ENCODE measurements at places on chromosomes 1 and 21.
A peak's percentile ranks its signal among the peaks of the same experiment; 100 is the strongest.

GRCh38 chr1:40923511-40924020 lies 55.9 kb upstream of the CTPS1 start:
- DNase-seq: no peak

DNA sequence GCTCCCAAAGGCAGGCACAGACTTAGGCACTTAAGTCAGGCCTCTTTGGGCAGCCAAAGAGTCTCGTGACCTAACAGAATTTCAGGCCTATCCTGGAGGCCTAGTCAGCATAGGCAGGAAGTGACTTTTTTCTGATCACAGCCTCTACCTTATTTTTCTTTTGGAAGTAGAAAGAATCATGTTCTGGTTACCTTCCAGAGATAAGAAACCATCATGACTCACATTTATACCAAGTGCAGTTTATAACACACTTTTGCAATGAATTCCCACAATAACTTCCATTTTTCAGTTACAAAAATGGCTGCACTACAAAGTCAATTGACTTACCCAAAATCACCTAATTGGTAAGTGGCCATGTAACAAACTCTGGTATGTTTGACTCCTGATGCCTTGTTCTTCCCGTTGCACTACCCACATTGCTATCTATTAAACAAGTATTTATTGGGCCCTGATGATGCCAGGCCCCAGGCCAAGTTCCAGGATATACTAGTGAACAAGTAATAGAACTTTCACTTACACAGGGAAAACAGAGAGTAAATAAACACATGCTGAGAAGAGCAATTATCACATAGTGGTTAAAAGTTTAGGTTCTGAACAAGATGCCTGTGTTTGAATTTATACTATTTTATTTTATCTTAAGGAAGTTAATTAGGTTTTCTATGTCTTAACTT lies 74.3 kb downstream of the SH3GLB1 start:
- DNase-seq: peak; percentile 51

GRCh38 chr21:41466024-41466820 lies 40.2 kb downstream of the MX1 start:
- no peak for DNase-seq

- DNase-seq: peak; percentile 48
Observed at GRCh38 chr1:31529999-31530684, 46.2 kb upstream of the TINAGL1 start.

DNA sequence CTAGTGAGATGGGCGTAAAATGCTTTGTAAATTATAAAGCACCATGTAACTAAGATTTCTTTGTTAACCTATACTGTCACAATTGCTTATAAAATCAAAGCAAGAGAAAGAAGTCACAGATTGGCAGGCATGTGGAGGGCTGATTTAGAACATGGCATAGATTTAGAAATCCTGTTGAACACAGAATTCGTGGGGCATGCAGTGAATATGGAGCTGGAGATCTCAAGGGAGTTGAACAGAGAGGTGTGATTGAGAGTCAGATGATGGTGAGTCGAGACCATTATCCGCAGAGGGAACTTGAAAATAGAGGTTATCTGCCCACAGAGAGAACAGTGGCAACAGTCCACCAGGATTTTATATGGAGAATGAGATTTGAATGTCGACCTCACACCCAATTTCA lies 27.6 kb downstream of the PBX1 start:
- DNase-seq: no peak

DNA sequence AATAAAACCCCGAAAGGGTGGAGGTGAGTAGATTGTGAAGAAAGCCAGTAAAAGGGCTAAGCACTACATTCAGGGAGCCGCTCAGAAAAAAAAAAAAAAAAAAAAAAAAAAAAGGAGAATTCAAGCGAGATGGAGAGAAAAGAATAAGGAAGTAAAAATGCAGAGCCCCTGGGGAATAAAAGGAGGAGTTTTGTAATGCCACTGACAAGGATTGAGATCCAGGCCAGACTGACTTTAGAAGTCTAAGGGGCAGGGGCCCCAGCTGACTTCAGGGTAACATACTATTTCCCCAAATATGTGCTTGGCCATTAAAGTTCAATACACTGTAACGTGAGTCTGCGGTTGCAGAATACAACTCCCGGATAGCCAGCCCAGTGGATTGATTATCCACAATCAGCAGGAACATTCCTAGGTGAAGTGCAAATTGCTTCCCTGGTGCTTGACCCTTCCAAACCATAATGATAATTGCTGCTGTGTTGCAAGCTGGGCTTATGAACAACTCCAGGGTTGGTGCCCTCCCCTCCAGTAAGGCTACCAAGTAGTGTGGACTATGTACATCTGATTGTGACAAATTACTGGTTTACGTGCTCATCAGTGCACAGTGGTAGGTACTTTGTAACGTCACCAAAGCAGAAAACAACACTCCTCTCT lies 30.7 kb upstream of the RRP15 start:
- peak; percentile 14 for DNase-seq

DNA sequence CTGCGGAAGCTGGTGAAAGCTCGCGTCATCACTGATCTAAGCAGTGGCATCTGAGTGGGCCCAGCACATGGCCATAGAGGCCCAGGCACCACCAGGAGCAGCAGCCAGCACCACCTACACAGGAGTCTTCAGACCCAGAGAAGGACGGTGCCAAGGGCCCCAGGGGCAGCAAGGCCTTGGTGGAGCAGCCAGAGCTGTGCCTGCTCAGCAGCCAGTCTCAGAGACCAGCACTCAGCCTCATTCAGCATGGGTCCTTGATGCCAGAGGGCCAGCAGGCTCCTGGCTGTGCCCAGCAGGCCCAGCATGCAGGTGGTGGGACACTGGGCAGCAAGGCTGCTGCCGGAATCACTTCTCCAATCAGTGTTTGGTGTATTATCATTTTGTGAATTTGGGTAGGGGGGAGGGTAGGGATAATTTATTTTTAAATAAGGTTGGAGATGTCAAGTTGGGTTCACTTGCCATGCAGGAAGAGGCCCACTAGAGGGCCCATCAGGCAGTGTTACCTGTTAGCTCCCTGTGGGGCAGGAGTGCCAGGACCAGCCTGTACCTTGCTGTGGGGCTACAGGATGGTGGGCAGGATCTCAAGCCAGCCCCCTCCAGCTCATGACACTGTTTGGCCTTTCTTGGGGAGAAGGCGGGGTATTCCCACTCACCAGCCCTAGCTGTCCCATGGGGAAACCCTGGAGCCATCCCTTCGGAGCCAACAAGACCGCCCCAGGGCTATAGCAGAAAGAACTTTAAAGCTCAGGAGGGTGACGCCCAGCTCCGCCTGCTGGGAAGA lies 3.2 kb upstream of the ARTN start:
- DNase-seq: no peak

DNA sequence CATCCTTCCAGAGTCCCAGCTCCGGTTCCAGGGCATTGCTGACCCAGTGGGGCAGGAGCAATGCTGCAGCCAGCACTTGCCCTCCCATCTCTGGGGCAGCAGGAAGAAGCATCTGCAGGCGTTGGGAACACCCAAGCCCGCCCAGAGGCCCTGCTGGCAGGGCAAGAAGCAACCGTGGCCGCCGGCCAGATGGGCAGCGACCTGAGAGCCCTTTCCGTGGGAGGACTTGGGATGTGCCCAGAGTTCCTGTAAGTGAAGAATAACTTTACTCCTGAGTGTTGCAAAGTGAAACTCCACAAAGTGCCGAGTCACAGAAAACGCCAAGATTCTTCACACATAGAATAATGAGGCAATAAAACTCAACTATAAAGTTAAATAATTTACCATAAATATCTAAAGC lies 46.0 kb downstream of the GRIK3 start:
- no peak for DNase-seq

DNA sequence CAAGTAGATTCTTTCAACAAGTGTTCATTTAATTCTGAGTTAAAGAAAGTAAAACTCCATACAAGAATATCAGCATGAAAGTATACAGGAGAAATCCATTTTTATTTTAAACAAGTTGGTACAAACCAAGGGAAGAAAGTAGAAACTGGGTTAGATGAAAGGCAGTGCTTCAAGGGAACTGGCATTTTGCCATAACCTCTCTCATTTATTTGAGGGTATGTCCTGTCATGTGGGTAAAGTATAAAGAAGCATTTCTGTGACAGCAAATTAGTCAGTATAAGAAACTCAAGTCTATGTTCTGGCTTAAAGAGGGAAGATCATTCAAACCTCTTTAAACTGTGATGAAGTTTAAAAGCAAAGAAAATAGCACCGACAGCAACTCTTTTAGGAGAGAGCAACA lies 32.0 kb downstream of the OLFM3 start:
- DNase-seq: no peak

- peak; percentile 9 for DNase-seq
Observed at GRCh38 chr1:52057255-52057654, 1.2 kb downstream of the BTF3L4 start.

DNA sequence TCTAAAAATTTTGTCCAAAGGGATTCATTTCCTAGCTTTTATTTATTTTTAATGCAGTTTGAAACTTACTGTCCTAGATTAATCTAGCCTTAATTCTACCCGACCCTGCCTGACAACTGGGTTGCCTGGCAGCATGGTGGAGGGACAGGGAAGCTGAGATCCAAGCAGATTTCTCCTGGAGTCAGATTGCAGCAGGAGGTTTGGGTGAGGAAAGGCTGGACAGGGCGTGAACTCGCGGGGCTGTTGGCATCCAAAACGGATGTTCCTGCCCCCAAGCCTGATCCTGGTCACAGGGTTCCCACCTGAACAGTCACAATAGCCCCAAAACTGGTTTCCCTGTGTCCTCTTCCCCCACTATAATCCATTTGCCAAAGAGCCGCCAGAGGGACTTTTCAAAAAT lies 23.2 kb downstream of the TCEA3 start:
- no peak for DNase-seq

DNA sequence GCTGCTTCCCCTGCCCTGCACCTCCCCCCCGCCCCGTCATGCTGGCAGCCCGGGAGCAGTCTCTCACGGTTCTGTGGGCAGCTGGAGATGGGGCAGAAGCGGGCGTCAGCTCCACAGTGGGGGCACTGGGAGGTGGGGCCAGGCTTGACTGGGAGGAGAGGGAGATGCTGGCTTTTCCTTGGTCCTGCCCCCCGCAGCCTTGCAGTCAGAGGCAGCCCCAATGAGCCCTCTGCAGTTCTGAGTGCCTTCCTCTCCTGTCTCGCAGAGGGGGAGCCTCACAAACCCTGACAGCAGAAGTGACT lies 21.7 kb downstream of the ARHGEF10L start:
- DNase-seq: no peak

Measured in fibroblast of upper back skin (primary cell).